ENCODE measurements at places on chromosomes 7 and 10.

GRCh38 chr10:93541402-93542357, 24.8 kb upstream of the FFAR4 start:
- peak; percentile 15 for DNase-seq

- DNase-seq: peak; percentile 46
These were observed 124.1 kb downstream of the LMBR1 start for GRCh38 chr7:156768698-156769472.

DNA sequence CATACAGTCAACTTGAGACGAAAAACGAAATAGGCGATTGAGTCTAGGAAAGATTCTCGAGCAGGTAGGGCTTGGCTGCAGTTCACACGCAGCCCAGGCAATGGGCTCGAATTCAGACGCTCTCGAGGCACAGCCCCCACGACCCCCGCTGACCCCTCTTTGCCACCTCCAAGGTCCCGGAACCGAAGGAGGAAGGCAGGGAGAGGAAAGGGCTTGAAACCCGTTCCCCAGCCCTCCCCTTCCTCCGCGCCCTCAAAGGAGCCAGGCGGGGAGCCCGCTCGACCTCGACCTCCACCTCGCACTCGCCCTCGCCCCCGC, 441 bp downstream of the CCDC186 start:
- no peak for DNase-seq

DNA sequence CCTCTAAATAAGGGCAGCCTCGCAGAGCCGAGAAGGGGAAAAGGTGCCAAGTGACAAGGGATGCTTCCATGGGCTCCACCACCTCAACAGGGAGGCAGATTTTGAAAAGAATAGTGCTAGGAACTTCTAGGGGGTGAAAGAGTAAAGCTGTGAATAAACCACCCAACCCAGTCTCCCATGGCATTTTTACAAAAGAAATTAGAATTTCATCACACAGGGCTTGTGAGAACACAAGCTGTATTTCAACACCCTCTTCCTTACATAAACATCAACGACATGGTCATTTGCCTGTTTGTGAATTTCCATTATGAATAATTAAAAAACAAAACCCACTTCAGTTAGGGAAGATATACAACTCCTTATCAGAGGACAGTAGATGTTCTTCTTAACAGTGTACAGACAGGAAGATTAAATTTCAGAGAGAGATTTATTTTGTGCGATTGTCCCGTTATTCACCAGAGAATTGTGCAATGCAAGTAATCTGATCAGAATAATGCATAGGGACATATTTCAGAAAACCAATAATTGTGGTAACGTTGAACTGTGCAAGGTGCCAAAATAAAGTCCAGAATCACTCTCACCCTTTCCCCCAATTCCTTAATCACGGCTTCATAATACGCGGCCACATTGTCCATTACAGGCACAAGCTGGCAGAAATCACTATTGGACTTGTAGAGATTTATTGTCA, 207.8 kb upstream of the MGMT start:
- DNase-seq: no peak

DNA sequence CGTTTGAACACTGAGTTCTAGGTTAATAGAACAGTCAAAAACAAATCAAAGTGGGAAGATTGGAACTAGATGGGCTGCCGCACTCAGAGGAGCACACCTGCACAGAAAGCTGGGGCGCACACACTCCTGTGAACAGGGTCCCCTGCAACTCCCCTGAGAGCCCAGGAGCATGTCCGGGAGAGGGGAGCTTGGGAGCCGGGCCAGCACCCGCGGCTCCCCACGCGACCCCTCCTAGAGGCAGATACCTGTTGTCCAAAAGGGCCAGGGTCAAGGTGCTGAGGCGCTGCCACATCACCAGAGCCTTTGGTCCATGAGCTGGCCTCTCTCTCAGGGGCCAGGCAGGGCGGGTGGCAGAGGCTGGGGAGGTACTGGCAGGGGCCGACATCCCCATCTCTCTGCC, 5.6 kb downstream of the NKX6-2 start:
- no peak for DNase-seq
